Naive thymus-derived CD4-positive, alpha-beta T cell (primary cell): ENCODE measurements at places on chromosomes 13 and 19. TPM values are rescaled to one million over a fixed set of nuclear protein-coding genes. Genes with fewer than 3 reads are reported as not detected.

GRCh38 chr19:53878776-53879139, 3.2 kb upstream of the PRKCG start:
- H3K4me1 ChIP-seq = peaks cover 42% of the 10 kb centered on the region
- peak overlapping the region; percentile 63 for H3K4me3 ChIP-seq
- H3K36me3 ChIP-seq = no peaks in the 10 kb centered on the region
- DNase-seq = no peak

GRCh38 chr19:35114353-35115176, 1.1 kb upstream of the FXYD3 start:
- no peaks in the 10 kb centered on the region for H3K36me3 ChIP-seq
- DNase-seq = peak; percentile 58
- no peaks in the 10 kb centered on the region for H3K27me3 ChIP-seq
- peaks cover 7% of the 10 kb centered on the region for H3K4me1 ChIP-seq
- no peak overlapping the region for H3K27ac ChIP-seq

- H3K27ac ChIP-seq = no peak overlapping the region
- H3K4me1 ChIP-seq = peaks cover 45% of the 10 kb centered on the region
- H3K27me3 ChIP-seq = no peaks in the 10 kb centered on the region
- DNase-seq = no peak
- no peak overlapping the region for H3K4me3 ChIP-seq
- H3K36me3 ChIP-seq = no peaks in the 10 kb centered on the region
Measured at GRCh38 chr13:42396901-42397655, 125.1 kb downstream of the AKAP11 start.

- peak overlapping the region; percentile 82 for H3K4me3 ChIP-seq
- no peak for DNase-seq
- no peaks in the 10 kb centered on the region for H3K36me3 ChIP-seq
- H3K27me3 ChIP-seq = no peaks in the 10 kb centered on the region
Measured at GRCh38 chr19:37778613-37779126, 716 bp downstream of the ZNF573 start.

DNA sequence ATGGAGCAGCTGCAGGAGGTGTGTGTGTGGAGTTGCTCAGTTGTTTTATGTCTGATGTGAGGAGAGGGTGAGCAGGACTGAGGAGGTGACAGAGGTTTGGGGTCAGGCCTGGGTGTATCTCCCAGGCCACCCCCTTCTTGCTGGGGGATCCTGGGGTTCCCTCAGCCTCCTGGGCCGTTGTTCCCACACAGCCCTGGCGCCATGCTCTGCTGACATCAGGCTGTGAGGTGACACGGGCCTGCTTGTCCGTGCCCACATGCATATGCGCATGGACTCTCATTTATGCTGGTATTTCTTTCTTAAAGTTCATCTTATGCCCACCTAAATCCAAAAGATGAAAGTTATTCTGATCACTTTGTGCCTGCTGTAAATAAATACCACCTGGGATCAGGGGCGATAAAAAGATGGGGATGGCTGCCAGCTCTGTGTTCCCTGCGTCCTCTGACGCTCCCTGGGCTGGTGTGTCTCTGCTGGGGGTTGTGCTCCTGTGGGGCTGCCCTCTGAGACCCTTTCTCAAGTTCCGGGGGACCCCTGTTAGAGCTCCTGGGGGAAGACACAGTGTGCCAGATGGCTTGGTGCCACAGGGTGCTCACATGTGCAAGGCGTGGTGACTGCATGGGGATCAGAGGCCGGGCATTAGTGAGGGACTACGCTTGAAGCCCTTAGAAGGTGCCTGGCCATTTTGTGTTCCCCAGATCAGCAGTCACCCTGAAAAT, 12.6 kb downstream of the NAXD start:
- no peak overlapping the region for H3K27ac ChIP-seq
- no peaks in the 10 kb centered on the region for H3K4me1 ChIP-seq
- peaks cover 7% of the 10 kb centered on the region for H3K36me3 ChIP-seq

- peak overlapping the region; percentile 86 for H3K4me3 ChIP-seq
- no peak for DNase-seq
- no peaks in the 10 kb centered on the region for H3K27me3 ChIP-seq
- H3K36me3 ChIP-seq = peaks cover 53% of the 10 kb centered on the region
Measured at GRCh38 chr19:52094526-52095130, 937 bp downstream of the ZNF841 start.

GRCh38 chr19:42150911-42151361, 18.7 kb upstream of the POU2F2 start:
- H3K4me1 ChIP-seq = peaks cover 28% of the 10 kb centered on the region
- no peaks in the 10 kb centered on the region for H3K27me3 ChIP-seq
- no peaks in the 10 kb centered on the region for H3K36me3 ChIP-seq
- no peak overlapping the region for H3K27ac ChIP-seq
- no peak for DNase-seq
- no peak overlapping the region for H3K4me3 ChIP-seq

- no peaks in the 10 kb centered on the region for H3K4me1 ChIP-seq
- no peaks in the 10 kb centered on the region for H3K36me3 ChIP-seq
- no peak overlapping the region for H3K27ac ChIP-seq
- no peak for DNase-seq
- no peak overlapping the region for H3K4me3 ChIP-seq
- no peaks in the 10 kb centered on the region for H3K27me3 ChIP-seq
Measured at GRCh38 chr19:10442698-10443097, 22.4 kb downstream of the PDE4A start.

GRCh38 chr13:86563308-86563707, 764.1 kb upstream of the SLITRK6 start:
- no peak overlapping the region for H3K27ac ChIP-seq
- DNase-seq = no peak
- no peaks in the 10 kb centered on the region for H3K36me3 ChIP-seq
- H3K27me3 ChIP-seq = no peaks in the 10 kb centered on the region
- no peaks in the 10 kb centered on the region for H3K4me1 ChIP-seq

DNA sequence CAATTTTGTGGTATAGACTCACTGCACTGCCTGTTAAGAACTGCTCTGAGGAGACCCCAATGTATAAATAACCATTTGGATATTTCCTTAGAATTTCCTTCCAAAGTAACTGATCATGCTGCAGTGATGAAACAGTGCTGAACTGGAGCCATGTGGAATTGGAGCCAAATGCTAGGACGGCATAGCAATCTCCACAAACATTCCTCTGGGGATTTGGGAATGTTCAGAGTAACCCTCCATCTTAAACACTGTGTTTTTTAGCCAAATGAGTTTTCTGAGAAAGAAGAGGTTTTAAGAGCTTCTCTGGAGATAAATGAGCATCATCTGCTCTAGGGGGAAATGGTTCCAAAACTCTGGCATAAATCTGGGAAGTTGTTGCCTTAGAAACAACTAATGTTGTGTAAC, 98.2 kb downstream of the OLFM4 start:
- H3K36me3 ChIP-seq = no peaks in the 10 kb centered on the region
- H3K27ac ChIP-seq = no peak overlapping the region
- no peak overlapping the region for H3K4me3 ChIP-seq

DNA sequence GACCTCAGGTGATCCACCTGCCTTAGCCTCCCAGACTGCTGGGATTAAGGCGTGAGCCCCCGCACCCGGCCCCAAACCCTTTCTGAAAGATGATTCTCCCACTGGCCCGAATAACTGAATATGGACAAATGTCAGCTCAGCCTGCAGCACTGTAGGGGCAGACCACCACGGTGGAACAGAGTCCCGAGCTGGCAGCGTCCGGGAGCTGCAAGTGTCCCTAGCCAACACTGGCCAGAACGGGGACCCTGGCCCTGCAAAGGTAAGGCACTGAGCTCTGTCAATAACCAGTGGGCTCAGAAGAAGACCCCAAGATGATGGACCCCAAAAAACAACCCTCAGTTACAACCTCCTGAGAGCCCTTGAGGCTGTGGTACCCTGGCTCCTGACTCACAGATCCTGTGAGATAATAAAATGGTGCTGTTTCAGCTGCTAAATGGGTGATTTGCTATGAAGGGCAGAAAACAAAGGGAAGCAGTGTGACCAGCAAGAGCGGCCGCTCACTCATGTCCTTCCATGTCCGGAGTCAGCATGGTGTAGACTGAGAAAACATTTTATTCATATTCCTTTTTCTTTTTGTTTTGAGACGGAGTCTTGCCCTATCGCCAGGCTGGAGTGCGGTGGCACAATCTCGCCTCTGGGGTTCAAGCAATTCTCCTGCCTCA, 1.6 kb downstream of the LSM7 start:
- H3K4me3 ChIP-seq = peak overlapping the region; percentile 95
- H3K27ac ChIP-seq = peak overlapping the region; percentile 93

DNA sequence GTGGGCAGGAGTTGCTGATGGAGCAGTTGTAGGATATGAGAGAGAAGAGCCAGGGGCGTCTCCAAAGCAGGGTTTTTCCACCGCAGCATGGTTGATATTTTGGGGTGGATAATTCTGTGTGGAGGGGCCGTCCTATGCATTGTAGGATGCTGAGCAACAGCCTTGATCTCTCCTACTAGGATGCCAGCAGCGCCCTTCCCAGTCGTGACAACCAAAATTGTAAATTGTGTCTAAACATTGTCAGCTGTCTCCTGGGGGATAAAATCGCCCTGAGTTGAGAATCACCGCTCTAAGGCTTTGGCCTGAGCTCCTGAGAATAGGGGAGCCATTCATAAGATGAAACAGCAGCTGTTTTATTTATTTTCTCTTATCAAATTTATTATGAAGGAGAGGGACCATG, 4.2 kb downstream of the CACNG8 start:
- no peak overlapping the region for H3K27ac ChIP-seq
- no peaks in the 10 kb centered on the region for H3K4me1 ChIP-seq
- DNase-seq = no peak
- H3K27me3 ChIP-seq = no peaks in the 10 kb centered on the region

- no peaks in the 10 kb centered on the region for H3K36me3 ChIP-seq
- peak overlapping the region; percentile 91 for H3K4me3 ChIP-seq
- no peaks in the 10 kb centered on the region for H3K27me3 ChIP-seq
- peak; percentile 37 for DNase-seq
Measured at GRCh38 chr19:39997638-39998216, 867 bp downstream of the ZNF546 start.

DNA sequence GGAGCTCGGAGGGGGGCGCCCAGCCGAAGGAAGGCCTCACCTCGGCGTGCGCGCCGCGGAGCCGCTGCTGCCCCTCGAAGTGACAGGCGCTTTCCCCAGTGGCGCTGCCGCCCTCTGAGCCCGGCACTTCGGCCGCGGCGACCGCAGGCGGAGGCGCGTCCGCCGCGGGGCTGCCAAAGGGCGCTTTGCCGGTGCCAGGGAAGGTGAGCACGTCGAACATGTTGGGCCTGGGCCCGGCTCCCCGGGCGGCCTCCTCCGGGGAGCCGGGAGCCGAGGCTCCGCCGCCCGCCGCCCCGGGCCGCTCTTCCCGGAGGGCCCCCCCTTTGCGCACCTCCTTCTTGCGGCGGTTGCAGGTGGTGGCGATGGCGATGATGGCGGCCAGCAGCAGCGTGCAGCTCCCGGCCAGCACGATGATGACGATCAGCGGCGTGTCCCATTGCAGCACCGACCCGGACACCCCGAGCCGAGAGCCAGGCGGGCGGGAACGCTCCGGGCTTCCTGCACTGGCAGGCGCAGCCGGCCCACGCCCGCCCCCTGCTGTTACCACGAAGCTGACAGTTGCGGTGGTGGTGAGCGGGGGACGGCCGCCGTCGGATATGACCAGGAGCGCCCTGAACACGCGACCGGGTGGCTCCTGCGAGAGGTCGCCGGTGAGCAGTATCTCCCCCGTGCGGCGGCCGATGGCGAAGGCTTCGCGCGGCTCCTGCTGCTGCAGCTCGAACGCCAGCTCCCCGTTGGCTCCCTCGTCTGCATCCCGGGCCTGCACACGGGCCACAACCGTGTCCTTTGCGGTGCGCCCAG, 2.5 kb downstream of the PCDH8 start:
- H3K27ac ChIP-seq = no peak overlapping the region
- DNase-seq = peak; percentile 41
- no peak overlapping the region for H3K4me3 ChIP-seq
- H3K4me1 ChIP-seq = no peaks in the 10 kb centered on the region
- H3K27me3 ChIP-seq = peaks cover 9% of the 10 kb centered on the region

DNA sequence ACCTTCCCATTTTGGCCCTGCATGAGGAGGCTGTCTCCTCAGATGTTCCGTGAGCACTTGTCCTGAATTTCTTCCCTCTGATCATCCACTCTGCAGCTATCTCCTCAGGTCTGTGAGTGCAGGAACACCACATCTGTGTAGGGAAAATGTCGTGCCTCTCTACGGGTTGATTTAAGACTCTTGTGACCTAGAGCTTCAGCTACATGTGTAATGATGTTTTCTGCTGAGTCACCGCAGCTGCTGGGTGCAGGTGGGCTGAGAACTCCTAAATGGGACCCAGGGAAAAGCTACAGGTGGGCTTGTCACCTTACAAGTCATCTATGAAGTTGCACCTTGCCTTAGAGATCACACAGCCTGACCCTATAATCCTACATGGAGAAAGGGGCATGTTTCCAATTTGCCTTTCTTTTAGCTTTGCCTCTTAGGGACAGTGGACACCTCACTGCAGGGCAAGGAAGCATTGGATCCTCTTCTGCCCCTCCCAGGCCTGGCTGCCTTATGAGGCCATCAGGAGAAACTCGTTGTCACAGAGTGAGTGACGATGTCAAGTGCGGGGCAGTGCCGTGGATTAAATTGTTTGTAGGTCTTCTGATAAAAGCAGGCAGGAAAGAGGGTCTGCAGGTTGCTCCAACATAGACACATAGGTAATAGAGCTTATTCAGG, 122.3 kb downstream of the DNAJC15 start:
- DNase-seq = no peak
- no peak overlapping the region for H3K27ac ChIP-seq
- H3K27me3 ChIP-seq = no peaks in the 10 kb centered on the region
- no peak overlapping the region for H3K4me3 ChIP-seq

DNA sequence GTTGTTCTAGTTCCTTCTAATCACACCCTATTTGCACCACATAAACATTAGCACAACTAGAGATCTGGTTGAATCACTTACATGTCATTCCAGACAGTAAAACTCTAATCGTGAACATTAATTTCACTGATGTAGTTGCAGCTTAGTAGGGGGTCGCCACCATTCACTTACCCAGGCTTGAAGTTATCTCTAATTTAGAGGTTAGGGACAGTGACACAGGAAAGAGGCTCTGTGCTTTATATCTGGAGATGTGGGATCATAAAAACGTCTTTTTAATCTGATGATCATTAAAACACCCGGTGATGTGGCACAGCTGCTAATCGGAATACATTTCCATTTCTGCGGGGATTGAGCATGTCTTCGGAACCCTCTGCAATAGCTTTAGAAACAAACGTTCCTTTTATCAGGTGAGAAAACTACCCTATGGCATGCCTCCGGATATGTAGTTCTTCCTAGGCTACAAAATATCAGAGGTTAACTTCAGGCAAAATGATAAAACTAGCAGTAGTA, 523.0 kb downstream of the MYO16 start:
- no peaks in the 10 kb centered on the region for H3K4me1 ChIP-seq
- no peak overlapping the region for H3K27ac ChIP-seq
- H3K27me3 ChIP-seq = no peaks in the 10 kb centered on the region
- no peak for DNase-seq
- no peak overlapping the region for H3K4me3 ChIP-seq

RFXAP gene
- 7.9 TPM for total RNA-seq

IGFL3 gene
- total RNA-seq = not detected

LHB gene
- total RNA-seq = not detected in 2 replicates

ZNF264 gene
- total RNA-seq = 44.3 TPM

OR7G3 gene
- not detected for total RNA-seq

SBNO2 gene
- 104 TPM for total RNA-seq

ZNF837 gene
- 4.3 TPM for total RNA-seq

TSSK6 gene
- 4.4 and 4.5 TPM in 2 replicates for total RNA-seq

ZNF667 gene
- total RNA-seq = 8.1 TPM

ZNF665 gene
- total RNA-seq = 2.0 TPM
